Activated CD4-positive, alpha-beta T cell treated with anti-CD3 and anti-CD28 coated beads for 24 hours (primary cell): ENCODE measurements at places on chromosomes 2 and 18.

- no peak for DNase-seq
These were observed 277.6 kb downstream of the ZNF804A start for GRCh38 chr2:184875911-184876310.

GRCh38 chr2:158131483-158131912 is 29.8 kb downstream of the UPP2 start:
- DNase-seq, result no peak

GRCh38 chr2:222270396-222270795 is 28.4 kb downstream of the PAX3 start:
- no peak for DNase-seq

DNA sequence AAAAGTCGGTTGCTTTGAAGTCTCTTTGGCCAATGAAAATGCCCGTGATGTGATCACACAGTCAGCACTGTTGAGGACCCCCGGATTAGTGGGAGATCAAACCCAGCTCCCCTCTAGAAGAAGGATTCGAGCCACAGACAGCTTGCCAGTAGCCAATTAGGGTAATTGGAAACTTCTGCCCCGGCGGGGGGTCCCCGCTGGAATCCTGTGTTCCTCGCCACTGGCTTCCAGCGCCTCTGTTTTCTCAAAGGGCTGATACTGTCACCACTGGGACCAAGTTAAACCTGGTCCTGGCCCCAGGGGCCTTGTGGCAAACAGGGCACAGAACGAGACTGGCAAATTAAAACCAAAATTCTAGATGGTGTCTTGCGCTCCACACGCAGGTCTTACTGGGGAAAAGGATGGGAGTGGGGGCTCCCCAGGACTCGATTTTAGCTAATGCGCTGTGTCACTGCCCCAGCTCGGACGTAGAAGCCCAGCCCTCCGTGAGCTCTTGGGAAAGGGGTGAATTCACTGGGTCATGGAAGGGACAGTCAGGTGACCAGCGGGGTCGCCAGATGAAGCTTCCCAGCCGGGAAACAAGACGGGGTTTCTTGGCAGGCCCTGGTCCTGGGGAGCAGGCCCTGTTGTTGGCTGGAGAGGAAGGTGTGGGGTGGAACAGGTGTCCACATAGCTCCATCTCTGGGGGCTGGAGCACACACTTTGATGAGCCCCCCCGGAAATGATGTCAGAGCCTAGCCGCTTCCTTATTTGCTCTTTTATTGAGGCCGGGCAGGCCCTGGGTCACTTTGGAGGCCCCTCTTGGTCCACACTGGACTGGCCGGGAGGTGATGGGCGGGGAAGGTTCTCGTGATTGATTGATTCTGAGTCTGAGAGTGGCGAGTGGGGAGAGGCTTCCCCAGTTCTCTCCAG is 90.2 kb downstream of the SMAD7 start:
- DNase-seq, result no peak

- no peak for DNase-seq
These were observed 17.1 kb upstream of the HNMT start for GRCh38 chr2:137947032-137947727.

DNA sequence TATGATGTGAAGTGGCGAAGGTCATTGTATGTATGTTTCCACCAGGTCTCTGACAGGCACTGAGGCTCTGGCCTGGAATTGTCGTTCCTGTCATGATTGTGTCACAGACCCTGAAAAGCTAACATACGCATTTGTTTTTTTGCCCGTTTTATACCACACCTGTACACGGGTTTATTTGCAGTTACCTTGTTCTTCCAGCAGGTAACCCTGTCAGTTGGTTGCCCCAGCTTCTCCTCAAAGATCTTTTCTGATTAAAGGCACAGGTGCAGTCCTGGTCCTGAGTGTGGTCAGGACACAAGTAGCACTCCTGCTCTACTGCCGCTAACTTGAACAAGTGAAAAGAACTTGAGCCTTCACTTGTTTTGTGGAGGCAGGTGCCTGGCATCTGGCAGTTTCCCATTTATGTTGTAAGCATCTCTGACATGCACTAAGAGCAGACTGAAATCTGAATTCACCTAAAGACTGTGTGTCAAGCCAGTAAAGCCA is 19.9 kb downstream of the CD8A start:
- DNase-seq, result no peak
